ENCODE measurements at places on chromosomes 12 and 14. TPM values are rescaled to one million over a fixed set of nuclear protein-coding genes. Genes with fewer than 3 reads are reported as not detected.
A peak's percentile ranks its signal among the peaks of the same experiment; 100 is the strongest.

The PLCZ1 gene
- total RNA-seq = not detected

The CCDC91 gene
- 51.1 TPM for total RNA-seq

- no peak overlapping the region for H3K27ac ChIP-seq
- H3K36me3 ChIP-seq = no peaks in the 10 kb centered on the region
- DNase-seq = no peak
- no peaks in the 10 kb centered on the region for H3K4me1 ChIP-seq
Measured at GRCh38 chr14:60317609-60318008, 68.6 kb downstream of the PPM1A start.

- no peak overlapping the region for H3K27ac ChIP-seq
- no peaks in the 10 kb centered on the region for H3K36me3 ChIP-seq
- H3K27me3 ChIP-seq = no peaks in the 10 kb centered on the region
- H3K4me1 ChIP-seq = no peaks in the 10 kb centered on the region
Measured at GRCh38 chr12:85092814-85093370, 56.7 kb downstream of the LRRIQ1 start.

The ISCU gene
- 257 TPM for total RNA-seq

- peak overlapping the region; percentile 81 for H3K27ac ChIP-seq
- H3K4me1 ChIP-seq = peaks cover 23% of the 10 kb centered on the region
- no peak overlapping the region for H3K4me3 ChIP-seq
- H3K27me3 ChIP-seq = no peaks in the 10 kb centered on the region
Measured at GRCh38 chr12:93302331-93303229, 75.1 kb upstream of the NUDT4 start.

The ACOT6 gene
- total RNA-seq = not detected
